ENCODE measurements at places on chromosomes 16 and 17.

GRCh38 chr16:79334127-79334526 is 266.4 kb downstream of the MAF start:
- DNase-seq: peak; percentile 2

DNA sequence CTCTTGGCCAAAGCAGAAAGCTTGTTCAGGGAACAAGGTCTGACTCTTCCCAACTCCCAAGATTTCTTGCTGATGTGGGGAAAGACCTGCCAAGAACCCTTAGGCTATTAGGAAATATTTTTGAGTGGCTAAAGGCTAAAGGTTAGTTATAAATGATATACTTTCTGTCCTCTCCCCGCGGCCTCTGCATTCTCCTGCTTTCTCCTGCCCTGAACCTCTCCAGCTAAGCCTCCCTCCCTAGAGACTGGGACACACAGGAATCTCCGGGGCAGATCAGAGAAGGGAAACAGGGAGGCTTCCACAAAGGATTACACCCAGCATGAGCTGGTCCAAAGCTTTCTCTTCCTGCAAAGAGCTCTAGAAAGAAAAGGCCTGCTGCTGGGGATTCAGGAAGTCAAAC is 2.3 kb downstream of the SLC43A2 start:
- no peak for DNase-seq

DNA sequence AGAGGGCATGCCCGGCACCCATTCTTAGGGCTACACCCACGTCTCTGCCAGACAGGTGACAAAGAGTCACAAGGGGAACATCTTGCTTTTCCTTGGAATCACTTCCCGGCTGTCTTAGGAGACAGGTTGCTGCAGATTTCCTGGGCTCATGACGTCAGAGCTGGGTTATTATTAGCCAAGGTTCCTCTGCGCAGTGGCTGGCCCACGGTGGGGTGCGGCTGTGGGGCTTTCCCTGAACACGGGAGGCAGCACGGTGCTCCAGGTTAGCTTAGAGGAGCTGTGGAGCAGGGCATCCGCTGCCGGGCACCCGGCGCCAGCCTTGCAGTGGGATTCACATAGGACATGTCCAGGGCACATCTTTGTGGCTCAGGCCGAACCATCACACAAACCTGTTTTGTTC is 118.0 kb upstream of the PLCG2 start:
- no peak for DNase-seq

DNA sequence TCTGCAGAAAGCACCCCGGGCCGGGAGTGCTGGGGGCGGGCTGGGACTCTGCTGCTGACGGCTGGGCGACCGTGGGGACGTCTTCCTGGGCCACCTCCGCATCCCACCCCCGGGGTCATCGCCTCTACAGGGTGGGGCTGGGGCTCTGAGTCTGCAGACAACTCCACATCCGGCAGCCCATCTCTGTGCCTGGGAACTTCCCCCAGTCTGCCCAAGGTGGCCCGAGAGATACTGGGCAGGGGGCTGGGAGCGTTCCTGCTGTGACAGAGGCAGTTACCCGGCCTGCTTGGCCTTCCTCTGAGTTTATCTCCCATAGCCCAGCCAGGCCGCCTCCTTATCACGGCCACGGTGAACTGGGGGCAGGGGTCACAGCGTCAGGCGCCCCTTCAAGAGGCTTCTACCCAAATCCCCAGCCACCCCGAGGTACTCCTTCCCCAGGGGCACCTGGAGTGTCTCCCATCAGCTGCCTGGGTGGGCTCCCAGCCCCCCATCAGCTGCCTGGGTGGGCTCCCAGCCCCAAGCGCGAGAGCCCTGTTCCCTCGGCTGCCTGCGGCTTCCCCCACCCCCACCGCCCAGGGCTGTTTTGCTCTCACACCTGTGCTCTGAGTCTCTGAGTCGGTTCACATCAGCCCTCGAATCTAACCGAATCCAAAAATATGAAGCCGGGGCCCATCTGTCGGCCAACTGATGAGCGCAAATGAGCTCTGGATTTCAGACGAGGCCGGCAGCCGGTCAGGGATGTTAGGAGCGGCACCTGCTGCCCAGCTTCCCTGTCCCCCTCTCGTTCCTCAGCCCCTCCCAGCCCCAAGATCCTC is 15.6 kb upstream of the CBFA2T3 start:
- peak; percentile 76 for DNase-seq

GRCh38 chr16:351804-352520 is 561 bp downstream of the AXIN1 start:
- DNase-seq: no peak
